ENCODE measurements at places on chromosomes 7 and 10. TPM values are rescaled to one million over a fixed set of nuclear protein-coding genes. Genes with fewer than 3 reads are reported as not detected.

EVX1 gene
- total RNA-seq: not detected

SYCE1 gene
- not detected for total RNA-seq

GRCh38 chr10:43943818-43944360, 295.2 kb upstream of the ZNF32 start:
- no peak for DNase-seq

DNA sequence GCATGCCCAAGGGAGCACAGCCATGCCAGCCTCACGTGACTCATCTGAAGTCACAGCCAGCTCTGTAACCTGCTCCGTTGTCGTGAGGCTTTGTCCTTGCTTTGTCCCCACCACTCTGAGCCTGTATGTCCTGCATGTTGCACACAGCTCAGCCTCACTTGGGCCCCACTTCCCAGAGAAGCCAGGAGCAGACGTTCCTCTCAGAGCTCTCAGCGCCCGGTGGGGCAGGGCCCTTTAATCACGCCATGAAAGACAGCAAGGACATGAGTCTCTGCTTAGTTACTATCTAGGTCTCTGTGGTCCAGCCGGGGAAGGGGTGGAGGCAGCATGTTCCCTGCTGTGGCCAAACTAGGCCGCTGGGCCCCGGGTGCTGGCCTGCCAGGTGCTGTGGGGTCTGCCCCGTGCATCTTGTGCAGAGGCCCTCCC, 127.4 kb upstream of the FAM20C start:
- no peak for DNase-seq

DNA sequence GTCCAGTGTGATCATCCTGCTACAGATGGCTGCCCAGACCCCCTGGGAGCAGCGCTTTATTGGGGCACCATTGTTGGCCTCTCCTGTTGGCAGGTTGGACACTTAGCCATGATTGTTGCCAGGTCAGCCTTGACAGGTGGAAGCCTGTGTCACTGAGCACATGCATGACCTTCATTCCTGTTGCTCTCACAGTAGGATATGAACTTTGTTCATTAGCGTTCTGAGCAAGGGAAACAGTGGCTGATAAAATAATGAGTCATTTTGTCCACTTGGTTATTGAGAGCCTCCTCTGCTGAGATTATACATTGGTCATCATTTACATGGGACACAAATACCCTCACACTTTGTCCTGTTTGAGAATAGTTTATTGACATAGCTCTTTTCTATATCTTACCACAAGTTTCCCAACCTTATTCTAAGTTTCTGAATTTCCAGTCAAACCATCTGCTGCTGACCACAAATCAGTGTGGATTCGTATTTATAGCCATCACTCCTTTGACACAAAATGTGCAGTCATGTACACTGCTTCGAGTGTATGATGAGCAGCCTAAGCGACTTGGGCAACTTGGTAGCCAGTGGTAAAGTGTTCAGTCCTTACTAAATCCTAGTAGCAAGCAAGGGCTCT, 102.6 kb downstream of the TPST1 start:
- DNase-seq: no peak

IFIT1B gene
- total RNA-seq: 4.9 TPM
